Endothelial cell of coronary artery (primary cell): ENCODE measurements at places on chromosomes 1 and 21. TPM values are rescaled to one million over a fixed set of nuclear protein-coding genes. Genes with fewer than 3 reads are reported as not detected.

The ZBTB8A gene
- total RNA-seq, result 6.2 and 6.3 TPM in 2 replicates

The PCP4L1 gene
- total RNA-seq, result not detected in 2 replicates

The OR2AK2 gene
- not detected in 2 replicates for total RNA-seq

The KIAA1614 gene
- 1.1 and 3.3 TPM in 2 replicates for total RNA-seq
